ENCODE measurements at places on chromosomes 6 and 20.

GRCh38 chr6:108920751-108921150 lies 72.5 kb downstream of the ARMC2 start:
- peak; percentile 49 for ATAC-seq

GRCh38 chr20:45779011-45779915 lies 12.4 kb downstream of the WFDC3 start:
- no peak for ATAC-seq

GRCh38 chr6:169296170-169296569 lies 42.5 kb upstream of the THBS2 start:
- no peak for ATAC-seq

GRCh38 chr6:136716917-136717715 lies 75.2 kb downstream of the MAP3K5 start:
- no peak for ATAC-seq

- no peak for ATAC-seq
Measured at GRCh38 chr6:77361018-77361417, 102.3 kb downstream of the HTR1B start.

- no peak for ATAC-seq
Measured at GRCh38 chr6:135993361-135993760, 141.9 kb downstream of the PDE7B start.

DNA sequence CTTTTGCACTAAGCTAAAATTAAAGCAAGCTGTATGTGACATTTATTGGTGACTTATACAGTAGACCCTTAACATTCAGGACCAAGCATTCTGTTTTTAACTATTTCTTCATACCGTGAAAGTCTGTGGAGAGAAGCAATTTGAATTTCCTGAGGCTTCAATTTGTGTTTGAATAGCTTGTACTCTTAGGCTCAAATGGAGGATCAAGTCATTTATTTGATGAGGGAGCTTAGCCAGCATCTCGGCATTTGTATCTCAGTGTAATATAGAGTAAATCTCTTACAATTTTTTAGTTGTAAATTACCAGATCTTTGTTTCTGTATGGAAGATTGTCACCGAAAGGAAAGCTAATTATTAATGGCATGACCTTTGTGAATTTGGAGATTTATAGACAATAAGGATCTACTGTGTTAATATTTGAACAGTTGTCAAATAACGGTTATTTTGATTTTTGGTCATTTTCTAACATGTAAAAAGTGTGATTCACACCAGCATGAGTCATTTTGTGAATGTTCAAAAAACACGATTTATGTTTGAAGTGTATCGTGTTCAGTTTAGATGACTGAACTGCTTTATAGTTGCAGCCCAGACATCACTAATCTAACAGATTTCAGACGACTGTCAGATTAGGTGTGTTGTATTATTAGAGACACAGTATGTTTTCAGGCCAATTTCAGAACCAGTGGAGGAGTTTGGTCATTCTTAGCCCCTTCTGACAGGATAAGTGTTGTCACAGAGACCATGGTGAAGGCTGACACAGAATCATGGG lies 332.9 kb downstream of the CDKAL1 start:
- peak; percentile 69 for ATAC-seq

- ATAC-seq, result peak; percentile 76
Measured at GRCh38 chr20:3760655-3761348, 6.8 kb downstream of the ADISSP start.

- ATAC-seq, result no peak
Measured at GRCh38 chr6:23245572-23245971, 676.2 kb downstream of the HDGFL1 start.

GRCh38 chr6:43858161-43859153 lies 88.4 kb downstream of the VEGFA start:
- peak; percentile 34 for ATAC-seq

- no peak for ATAC-seq
Measured at GRCh38 chr6:167566711-167567141, 241.8 kb downstream of the TTLL2 start.

DNA sequence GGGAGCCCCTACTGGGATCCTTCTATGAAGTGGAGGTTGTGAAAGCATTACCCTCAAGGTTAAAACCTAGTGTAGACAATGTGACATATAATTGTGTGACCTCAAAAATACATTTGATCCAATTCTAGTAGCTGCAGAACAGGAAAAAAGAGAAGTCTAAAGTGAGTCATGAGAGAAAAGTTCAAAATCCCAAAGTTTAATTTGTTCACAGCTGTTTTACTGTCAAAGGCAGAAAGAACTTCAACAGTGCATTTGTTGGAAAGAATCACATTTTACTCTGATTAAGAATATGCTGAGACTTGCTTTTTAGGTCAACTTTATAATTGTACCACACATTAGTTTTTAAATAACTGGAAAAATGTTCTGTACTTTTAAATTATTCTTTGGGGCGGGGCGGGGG lies 1027.4 kb upstream of the FLRT3 start:
- ATAC-seq, result no peak

DNA sequence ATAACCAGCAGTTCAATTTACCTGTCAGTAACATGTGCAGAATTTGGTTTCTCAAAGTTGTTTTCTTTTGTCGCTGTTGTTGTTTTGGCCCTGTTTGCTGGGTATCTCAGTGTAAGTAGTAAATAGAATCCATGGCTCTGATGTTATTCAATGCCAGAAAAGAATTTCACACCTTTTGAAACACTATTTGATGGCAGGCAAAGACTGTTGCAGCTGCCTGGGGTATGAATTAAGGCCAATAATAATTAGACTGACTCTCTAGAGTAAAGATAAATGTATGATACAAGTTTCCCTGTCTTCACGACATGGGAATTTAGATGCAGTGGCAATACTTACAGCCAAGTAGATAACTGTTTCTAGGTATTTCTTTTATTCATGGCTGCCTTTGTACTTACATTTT lies 281.4 kb downstream of the CD83 start:
- ATAC-seq, result no peak

- no peak for ATAC-seq
Measured at GRCh38 chr6:41571021-41571780, 25.0 kb downstream of the FOXP4 start.

DNA sequence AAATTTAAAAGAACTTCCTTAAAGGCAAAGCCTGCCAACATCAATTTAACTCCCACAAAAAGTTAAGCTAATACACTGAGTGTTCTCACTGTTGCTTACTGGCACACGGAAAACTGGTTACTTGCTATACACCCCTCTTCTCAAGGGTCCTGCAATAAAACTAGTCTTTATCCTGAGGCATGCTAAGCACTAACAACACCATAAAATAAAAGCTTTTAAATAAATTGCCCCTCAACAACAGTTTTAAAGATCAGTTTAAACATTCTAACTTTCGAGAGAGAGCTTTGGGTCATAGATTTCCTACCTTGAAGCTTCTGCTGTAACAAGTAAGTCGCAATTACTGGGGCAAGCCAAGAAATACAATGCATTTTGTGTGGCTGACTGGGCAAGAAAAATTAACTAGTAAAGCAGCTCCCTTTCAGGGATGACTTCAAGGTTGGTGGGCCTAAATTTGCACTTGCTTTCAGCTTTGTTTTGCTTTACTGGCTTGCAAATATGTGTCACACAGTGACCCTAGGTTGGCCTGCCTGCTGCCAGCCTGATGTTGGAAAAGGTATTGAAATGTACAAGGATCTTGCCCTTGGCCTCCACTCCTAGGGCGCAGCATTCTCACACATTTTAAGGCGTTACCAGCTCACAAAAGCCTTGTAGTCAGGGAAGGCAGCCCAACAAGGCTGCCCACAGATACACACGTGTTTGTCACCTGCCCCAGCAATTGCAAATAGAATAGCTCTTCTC lies 4.0 kb upstream of the HEY2 start:
- no peak for ATAC-seq
